ENCODE measurements at places on chromosomes 5 and 9.

- no peak for DNase-seq
Measured at GRCh38 chr9:27145143-27145542, 36.1 kb downstream of the TEK start.

- no peak for DNase-seq
Measured at GRCh38 chr5:30853158-30853557, 340.3 kb upstream of the CDH6 start.

DNA sequence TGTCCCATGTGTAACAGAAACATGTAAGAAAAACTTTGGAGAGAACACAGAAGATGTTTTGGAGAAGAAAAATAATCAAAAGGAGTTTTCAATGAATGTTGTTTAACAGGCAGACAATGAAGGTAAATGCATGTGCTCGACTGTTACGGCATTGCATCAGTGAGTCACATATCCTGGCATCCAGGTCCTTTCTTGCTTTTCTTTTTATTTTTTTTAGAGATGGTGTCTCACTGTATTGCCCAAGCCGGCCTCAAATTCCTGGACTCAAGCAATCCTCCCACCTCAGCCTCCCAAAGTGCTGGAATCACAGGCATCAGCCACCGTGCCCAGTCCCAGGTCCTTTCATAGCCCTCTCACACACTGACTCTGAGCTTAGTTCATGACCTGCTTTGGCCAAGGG is 181.8 kb downstream of the DTWD2 start:
- DNase-seq: no peak

- no peak for DNase-seq
Measured at GRCh38 chr5:136084698-136085097, 47.9 kb upstream of the SMAD5 start.

GRCh38 chr5:13771011-13771571 is 173.4 kb downstream of the DNAH5 start:
- DNase-seq: no peak

GRCh38 chr9:113659740-113660139 is 196.2 kb downstream of the RGS3 start:
- DNase-seq: no peak

- no peak for DNase-seq
Measured at GRCh38 chr5:54259090-54259489, 51.3 kb downstream of the ARL15 start.

- no peak for DNase-seq
Measured at GRCh38 chr5:149802809-149803552, 72.9 kb downstream of the PPARGC1B start.

- no peak for DNase-seq
Measured at GRCh38 chr5:165881259-165881658, 2375.8 kb downstream of the MAT2B start.

- DNase-seq: no peak
Measured at GRCh38 chr5:178357121-178357521, 124.5 kb upstream of the PHYKPL start.

GRCh38 chr9:83508067-83508466 is 30.1 kb downstream of the FRMD3 start:
- peak; percentile 0 for DNase-seq

DNA sequence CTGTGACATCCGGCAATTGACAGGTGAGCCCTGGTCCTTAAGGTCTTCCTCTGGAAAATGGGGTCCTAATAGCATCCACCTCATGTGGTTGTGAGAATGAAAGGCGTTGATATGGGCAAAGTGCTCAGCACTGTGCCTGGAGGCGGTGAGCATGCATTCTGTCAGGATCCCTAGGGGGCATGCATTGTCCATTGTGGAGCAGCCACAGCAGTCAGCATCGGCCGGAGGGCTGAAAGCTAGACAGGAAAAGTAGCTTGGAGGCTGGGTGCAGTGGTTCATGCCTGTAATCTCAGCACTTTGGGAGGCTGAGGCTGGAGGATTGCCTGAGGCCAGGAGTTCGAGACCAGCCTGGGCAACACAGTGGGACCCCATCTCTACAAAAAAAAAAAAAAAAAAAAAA is 122.2 kb downstream of the LHX2 start:
- no peak for DNase-seq

DNA sequence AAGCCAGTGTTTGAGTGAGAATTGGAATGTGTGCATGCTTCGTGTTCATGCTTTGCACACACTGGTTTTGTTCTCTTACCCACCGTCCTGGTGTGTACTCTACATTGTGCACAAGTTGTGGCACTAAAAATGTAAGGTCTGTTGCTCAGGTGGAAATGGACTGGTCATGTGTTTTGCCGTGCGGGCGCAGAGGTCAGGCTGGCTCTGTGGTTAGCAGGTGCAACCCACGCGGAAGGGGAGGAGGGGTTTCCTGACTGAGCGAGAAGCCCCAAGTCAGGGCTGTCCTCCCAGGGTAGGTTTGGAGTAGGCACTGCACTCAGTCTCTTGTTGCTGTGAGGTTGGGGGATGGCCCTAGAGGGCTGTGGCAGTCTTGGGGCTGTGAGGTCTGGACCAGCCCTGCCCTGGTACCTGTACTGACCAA is 86.6 kb downstream of the EHMT1 start:
- no peak for DNase-seq

GRCh38 chr9:35741740-35742139 is 7.3 kb downstream of the GBA2 start:
- DNase-seq: no peak

DNA sequence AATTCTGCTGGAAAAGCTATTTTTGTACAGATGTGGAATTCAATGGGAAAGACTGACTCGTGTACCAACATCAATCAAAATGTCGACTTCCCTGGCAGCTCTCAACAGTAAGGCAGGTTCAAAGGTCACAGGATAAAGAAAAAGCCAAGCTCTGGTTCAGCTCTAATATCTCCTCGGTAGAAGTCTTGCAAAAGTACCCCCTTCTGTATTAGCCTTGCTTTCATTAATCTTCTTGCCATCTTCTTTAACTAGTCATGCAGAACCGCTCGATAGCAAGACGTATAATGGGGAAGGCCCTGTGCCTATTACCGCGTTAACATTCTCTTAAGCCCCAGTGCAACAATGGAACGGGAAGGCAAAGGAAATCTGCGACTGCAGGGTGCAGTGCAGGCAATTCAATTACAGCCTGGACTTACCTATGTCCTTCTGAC is 201.2 kb downstream of the GAPVD1 start:
- DNase-seq: no peak

DNA sequence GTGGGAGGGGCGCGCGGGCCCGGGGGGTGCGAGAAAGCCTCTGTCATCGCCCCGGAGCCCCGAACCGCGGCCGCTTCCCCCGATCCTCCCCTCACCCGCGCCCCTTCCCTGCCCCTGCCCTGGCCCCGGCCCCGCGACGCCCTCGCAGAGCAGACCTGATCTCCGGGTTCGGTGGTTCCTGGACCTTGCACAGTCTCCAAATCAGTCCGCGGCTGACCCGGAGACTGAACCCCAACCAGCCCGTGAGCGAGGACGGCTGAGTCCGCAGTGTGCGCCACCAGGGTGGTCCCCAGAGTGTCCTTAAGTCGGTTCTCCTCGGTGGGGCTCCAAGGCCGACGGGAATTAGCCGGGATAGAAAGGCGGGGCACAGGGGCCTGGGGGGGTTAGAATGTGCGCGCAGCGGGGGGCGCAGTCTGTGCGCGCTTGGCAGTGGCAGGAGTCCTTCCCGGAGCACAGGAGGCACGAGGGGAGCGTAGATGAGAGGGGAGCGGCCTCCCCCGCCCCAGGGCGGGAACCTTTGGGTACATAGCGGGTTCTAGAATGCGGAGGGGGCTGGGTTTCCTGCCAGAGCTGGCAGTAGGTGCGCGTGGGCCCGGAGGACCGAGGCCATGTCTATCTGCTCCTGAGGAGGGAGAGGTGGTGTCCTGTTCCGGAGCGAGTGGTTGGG is 779 bp downstream of the PKN3 start:
- DNase-seq: no peak

- no peak for DNase-seq
Measured at GRCh38 chr9:7970681-7971330, 171.2 kb upstream of the DMAC1 start.

DNA sequence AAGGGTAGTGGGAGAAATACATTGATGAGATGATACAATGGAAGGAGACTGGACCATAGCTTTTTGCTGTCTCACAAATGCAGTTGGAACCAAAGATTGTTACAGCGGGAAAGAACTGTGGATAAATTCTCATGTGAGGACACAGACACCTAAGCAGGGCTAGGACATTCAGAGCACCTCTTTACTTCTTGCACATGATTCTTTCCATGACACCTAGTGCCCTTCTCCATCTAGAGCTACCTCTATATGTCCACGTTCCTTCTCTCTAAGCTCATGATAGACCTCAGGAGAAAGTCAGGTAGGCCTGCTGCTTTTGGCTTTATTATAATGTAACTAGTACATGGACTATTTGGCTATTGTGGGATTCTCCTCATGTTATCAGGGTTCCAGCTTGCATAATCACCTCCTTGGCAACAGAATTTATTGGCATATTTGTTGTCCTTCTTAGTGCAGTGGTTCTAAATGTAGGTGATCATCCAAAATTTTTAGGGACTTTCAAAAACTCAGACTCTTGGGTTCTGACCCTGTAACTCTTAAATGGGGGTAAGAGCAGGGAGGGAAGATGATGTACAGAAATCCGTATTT is 27.2 kb downstream of the NR3C1 start:
- DNase-seq: no peak

GRCh38 chr9:130320723-130321481 is 55.3 kb downstream of the HMCN2 start:
- no peak for DNase-seq

DNA sequence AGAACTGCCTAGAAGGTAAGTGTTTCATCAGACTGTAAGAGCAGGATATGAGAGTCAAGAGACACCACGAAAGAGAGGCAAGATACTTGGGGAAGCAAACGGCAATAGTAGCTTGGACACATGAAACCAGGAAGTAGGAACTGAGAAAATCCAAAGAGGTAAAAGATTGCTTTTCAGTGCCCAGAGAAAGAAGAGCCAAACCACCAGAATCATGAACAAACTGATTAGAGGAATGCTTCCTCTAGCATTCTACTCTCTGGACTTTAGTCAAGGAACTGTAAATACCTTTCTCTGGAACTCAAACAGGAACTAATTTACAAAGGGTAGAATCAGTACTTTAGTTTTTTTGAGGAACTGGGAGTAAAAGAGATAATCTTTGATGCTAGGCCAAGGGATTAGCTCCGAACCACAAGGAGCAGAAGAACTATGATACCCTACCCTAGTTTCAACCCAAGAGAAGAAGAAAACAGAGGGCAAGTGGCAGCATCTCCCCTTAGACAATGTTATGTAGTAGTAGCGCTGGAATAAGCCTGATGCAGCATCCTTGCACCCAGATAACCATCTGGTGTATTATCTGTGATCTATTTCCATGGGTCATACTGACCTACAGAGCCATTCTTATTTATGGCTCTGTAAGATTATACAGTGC is 41.3 kb downstream of the EFCAB9 start:
- no peak for DNase-seq

DNA sequence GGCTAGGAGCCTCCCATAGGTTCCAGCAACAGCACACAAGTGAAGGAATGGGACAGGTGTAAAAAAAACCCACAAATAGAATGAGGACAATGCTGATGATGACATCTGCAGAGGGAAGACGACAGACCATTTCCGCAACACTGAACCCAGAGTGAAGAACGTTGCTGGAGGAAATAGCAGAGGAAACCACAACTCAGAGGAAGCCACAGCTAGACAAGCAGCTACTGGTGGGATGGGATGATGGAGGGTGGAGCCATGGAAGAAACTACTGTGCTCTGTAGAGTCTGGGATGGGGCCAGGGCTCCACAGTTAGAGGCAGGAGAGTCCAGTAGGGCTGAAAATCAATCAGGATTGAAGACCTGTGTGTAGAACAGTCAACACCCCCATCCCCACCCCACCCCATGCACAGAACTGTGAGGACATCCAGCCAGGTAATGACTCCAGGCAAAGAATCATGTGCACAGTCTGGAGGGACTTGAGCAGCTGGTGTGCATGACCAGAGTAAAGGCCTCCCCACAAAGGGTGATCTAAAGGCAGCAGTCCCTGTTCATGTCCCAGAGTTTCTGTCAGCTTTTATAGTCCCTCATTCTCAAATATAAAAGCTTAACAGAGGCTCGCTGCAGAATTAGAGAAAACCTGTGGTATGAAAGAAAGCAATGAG is 65.2 kb upstream of the SPIN1 start:
- peak; percentile 9 for DNase-seq

- no peak for DNase-seq
Measured at GRCh38 chr5:21593261-21593660, 1259.9 kb downstream of the CDH12 start.

DNA sequence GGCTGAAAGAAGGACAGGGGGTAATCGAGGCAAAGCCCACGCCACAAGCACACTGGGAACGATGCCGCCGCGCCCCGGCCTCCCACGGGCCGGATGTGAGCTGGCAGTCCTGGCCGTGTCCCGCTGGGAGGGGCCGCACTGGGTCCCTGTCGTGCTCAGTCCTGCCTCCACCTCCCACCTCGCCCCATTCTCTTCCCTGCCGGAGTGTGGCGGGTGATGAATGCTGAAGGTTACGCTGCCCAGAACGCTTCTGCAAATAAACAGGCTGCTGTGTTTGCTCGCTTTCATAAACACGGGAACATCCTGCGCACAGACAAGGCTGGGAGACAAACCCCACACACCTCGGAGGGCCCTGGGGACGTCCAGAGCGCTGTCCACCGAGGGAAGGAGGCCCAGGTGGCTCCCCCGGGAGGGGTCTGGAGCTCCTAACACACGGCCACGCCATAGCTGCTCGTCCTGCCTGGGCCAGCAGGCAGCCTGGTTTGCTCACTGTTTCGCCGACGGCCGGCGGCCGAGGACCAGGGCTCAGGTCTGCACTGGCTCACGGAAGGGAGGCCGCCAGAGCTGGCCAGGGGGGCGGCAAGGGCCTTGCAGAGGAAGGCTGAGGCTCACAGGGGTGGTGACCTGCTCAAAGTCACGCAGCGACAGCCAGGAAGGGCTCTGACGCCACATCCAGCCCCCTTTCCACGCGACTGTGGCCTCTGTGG is 2.3 kb downstream of the DNLZ start:
- DNase-seq: no peak

DNA sequence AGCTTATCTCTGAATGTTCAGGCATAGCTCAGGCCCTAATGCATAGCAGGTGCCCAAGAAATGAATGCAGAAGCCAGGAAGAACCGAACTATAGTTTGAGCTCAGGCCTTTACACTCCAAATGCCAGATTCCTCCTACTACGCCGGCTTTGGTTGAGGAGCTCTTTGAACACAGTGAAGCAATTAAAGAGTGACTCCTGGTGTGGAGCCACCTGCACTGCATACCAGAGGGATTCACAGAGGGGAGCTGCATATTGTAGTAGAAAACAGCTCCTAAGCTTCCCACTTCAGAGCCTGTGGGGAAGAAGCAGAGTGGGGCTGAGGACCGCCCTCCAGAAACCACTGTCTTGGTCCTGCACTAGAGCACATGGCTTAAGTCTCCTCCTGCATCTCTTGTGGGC is 14.5 kb upstream of the KCNMB1 start:
- no peak for DNase-seq

GRCh38 chr9:26725573-26725972 is 167.0 kb downstream of the CAAP1 start:
- DNase-seq: no peak

- DNase-seq: no peak
Measured at GRCh38 chr5:114782869-114783268, 386.8 kb downstream of the TRIM36 start.

DNA sequence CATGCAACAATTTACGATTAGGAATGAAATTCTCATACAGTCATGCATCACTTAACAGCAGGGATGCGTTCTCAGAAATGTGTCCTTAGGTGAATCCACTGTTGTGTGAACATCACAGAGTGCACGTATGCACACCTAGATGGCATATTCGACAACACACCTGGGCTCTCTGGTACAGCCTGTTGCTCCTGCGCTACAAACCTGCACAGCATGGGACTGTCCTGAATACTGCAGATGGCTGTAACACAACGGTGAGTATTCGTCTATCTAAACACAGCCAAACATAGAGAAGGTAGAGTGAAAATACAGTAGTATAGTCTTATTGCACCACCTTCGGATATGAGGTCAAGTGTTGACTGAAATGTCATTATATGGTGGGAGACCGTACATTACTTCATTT is 44.0 kb upstream of the LCP2 start:
- no peak for DNase-seq
